Stimulated activated CD4-positive, alpha-beta T cell treated with anti-CD3 and anti-CD28 coated beads, Interleukin-15, amount 100 ng/mL, for 1 hour (primary cell): ENCODE measurements at places on chromosomes 2 and 18.
A peak's percentile ranks its signal among the peaks of the same experiment; 100 is the strongest.

- DNase-seq, result no peak
Measured at GRCh38 chr18:46909497-46909896, 7.8 kb downstream of the PIAS2 start.

DNA sequence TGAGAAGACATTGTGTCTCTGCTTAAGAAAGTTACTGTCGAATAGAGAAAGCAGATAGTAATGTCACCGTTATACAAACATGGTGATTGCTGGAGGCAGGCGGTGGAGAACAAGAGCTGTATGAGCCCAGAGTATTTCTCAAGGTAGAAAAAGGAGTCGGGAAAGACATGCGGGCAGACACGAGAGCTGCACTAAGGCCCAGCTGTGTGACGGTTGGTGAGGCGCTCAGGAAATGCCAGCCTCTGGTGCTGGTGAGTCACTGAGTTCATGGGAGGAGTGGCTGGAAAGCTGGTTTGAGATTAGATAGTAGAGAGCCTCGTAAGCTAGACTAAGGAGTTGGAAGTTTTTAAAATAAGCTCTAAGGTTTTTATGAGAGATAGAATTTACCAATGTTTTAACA lies 390.9 kb upstream of the TRIB2 start:
- no peak for DNase-seq

GRCh38 chr2:20511130-20511529 lies 64.3 kb downstream of the RHOB start:
- no peak for DNase-seq

GRCh38 chr2:88180605-88181240 lies 10.6 kb downstream of the THNSL2 start:
- DNase-seq, result no peak

GRCh38 chr2:85329181-85329651 lies 1.4 kb upstream of the TGOLN2 start:
- DNase-seq, result no peak

DNA sequence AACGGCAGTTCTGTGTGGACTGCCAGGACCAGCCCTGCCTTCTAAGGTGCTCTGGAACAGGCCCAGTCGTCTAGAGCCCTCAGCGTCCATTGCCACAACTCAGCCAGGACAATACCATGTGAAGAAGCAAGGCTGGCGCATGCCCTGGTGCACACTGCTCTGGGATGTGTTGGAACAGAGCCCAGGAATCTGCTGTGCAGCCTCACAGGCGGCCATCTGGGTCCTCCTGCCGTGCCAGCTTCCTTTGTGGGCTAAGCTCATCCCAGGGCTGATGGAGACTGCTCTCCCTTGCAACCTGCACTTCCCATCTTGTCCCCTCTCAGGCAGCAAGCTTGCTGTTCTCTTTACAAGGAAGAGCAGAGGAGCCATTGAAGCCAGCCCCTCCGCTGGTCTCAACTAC lies 246.4 kb upstream of the PXDN start:
- no peak for DNase-seq

GRCh38 chr2:126971481-126972278 lies 73.0 kb downstream of the TEX51 start:
- DNase-seq, result peak; percentile 45

DNA sequence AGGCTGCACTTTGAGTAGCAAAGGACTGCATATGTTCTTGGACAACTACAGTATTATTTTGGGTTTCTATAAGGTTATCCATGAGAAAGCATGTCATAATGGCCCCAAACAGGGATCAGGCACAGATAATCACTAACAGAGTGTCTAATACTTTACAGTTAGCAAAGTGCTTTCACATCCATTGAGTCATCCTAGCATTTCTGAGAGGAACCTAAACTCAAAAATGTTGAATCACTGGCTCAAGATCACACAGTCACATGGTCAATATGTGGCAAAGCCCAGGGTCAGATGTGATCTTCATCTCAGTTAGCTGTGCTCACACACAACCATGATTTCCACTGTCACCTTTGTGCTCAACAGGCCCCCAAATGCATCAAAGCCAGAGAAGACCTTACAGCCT lies 156.1 kb upstream of the VRK2 start:
- no peak for DNase-seq

GRCh38 chr18:49135877-49136276 lies 185.1 kb upstream of the SMAD7 start:
- DNase-seq, result no peak

DNA sequence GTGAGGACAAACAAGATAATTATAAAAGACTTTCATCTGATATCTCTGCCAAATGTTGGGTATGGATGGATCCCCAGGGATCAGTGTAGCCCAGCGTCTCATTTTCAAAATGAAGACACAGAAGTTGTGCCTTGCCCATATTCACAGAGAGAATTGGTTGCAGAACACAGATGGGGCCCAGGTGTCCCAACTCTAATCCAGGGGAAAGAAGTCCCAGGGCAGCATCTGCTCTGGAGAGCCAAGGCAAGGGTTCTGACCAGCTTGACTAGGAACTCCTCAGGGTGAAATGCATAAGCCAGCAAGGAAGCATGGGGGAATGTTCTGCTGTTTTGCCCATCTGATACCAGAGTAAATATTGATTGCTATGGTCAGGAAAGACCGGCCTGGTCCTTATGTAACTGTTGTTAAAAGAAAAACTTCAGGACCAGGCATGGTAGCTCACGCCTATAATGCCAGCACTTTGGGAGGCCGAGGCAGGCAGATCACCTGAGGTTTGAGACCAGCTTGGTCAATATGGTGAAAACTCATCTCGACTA lies 68.7 kb upstream of the CABLES1 start:
- DNase-seq, result no peak

DNA sequence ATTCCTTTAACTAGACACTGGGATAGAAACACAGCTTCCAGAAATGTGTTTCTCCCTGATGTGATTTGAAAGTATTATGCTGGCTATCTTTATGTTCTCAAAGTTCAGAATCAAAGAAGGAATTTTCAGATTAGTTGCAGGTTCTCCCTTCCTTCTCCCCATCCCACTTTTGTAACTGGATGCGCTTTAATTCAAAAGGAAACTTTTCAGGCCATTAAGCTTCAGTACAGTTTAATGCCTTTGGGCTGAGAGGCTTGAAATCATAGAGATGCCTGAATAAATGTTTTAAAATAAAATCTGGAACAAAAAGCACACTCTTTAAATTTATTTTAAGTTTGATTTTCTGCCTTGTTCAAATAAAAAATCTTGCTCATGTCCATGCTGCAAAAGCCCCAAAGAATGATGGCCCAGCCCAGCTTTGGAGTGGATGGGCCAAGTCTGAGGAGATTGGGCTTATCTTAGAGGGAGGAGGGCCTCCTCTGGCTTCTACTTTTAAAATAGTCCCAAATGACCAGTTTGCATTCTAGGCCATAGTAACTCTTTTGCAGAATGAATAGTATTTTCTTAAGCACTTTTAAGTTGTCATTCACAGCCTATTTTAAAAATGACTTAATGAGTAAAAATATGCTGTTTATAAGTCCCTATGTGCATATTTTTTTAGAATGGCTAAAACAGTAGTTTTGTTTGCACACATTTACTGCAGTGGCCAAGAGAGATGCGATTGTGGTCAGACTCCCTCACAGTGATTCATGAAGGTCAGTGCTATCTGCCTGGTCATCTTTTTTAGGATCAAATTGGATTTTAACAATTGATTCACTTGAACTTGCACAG lies 129.2 kb downstream of the MTX2 start:
- no peak for DNase-seq

GRCh38 chr2:170722301-170722700 lies 7.2 kb downstream of the SP5 start:
- DNase-seq, result no peak

- DNase-seq, result no peak
Measured at GRCh38 chr2:182826064-182826463, 40.4 kb downstream of the FRZB start.

DNA sequence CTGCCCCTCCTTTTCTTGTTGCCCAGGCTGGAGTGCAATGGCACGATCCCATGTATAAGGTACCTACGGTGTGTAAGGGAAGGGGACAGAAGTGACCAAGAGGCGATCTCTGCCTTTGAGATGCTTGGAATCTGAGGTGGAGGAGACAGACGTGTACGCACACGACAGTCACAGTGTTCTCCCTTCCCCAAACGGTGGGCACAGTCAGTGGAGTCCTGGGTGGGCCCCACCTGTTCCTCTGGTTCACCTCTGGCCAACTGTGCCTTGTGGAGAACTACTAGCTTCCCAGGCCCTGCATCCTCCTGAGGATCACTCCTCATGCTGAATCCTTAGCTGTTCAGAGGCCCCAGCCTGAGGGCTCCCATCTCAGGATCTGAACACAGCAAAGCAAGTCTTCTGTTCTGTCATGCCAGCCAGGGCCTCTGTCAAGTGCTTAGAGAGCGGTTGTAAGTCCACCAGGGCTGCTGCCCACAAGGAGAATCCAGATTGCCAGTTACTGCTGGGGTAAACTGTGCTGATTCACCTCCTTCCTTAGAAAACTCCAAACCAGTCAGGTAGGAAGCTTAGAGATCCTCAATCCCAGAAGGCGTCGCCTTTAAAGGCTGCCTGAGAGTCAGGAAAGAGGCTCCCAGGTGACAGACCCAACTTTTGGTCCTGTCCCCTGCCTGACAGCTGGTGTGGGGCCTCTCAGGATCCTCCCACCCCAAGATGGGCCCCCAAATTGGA lies 1.6 kb downstream of the SLC35F6 start:
- DNase-seq, result no peak

DNA sequence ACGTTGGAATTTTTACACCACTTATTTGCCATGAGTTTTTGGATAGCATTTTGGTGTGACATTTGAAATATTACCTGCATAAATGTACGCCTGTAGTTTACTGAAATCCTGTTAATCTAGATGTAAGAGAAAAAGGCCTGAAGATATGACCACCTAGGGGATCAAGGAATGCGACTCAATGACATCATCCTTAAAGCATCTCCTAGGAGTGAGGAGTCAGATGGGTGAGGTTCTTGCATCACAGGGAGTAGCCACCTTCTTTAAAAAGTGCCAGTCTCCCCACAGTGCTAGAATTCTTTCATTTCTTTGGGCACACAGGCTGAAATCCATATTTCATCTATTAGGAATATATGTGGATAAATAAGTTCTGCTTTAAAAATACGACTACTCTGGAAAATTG lies 34.5 kb downstream of the ADCYAP1 start:
- no peak for DNase-seq

GRCh38 chr2:118638453-118638852 lies 209.0 kb downstream of the EN1 start:
- no peak for DNase-seq

DNA sequence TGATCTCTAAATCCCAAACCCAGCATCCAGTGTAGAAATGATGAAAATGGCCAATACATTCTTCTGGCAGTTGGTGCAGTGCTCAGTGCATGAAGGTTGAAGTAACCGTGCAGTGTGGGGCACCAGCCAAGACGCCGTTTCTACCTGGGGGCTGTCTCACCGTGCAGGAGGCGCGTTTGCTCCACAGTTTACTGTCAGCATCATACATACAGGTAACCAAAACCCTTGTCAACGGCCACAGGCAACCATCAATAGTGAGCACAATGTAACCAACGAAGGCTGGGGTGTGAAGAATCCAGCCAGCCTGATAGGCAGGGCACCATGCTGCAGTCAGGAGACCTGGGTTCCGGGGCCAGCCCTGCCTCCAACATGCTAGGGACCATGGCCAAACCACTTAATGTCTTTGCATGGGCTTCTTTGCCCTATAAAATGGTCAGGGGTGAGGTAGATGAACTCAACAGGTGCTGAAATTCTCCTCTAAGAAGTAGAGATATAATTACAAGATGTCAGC lies 127.5 kb upstream of the ID2 start:
- no peak for DNase-seq

DNA sequence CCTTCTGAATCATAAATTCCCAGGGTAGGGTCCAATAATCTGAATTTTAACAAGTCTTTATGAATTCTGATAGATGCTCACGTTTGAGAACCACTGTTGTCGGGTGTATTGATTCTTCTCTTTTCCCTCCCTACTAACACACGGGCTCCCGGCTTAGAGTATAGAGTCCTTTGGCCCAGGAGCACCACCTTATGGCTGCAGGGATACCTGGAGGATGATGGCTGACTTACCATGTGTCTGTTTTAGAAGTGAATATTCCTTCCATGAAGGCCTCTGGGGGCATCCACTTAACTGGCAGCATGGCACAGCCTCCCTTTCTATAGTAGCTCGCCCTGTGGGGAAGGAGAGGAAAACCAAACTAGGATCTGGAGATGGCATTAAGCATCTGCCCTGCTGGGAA lies 91.7 kb downstream of the CLIP4 start:
- DNase-seq, result no peak

- DNase-seq, result no peak
Measured at GRCh38 chr18:51751901-51752300, 554.4 kb upstream of the MEX3C start.

- no peak for DNase-seq
Measured at GRCh38 chr2:23346781-23347180, 38.2 kb upstream of the KLHL29 start.

DNA sequence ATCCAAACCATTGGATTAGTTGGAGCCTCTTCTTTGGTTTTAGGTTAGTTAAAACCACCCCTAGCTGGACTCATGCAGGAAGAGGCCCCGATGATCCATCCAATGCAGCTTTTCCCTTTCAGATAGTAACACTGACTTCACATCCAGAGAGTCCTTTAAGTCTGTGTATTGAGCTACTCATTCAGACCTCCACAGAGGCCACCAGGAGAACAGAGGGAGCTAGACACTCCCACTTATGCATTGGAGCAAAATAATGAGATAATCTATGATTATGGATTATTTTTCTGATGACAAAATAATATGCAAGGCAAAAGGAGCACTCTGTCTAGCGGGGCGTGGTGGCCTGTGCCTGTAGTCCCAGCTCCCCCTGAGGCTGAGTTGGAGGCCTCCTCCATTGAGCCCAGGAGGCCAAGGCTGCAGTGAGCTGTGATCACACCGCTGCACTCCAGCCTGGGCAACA lies 1.6 kb upstream of the ROCK2 start:
- no peak for DNase-seq
